CD4-positive, alpha-beta T cell (primary cell): ENCODE measurements at places on chromosomes 11 and 22.

- no peak for DNase-seq
Measured at GRCh38 chr11:45264839-45265515, 21.2 kb downstream of the SYT13 start.

GRCh38 chr22:45314054-45314721 lies 4.5 kb downstream of the FAM118A start:
- no peak for DNase-seq

GRCh38 chr11:34395916-34396550 lies 38.2 kb upstream of the ABTB2 start:
- DNase-seq = no peak

GRCh38 chr22:36741204-36741793 lies 34.6 kb downstream of the IFT27 start:
- DNase-seq = no peak

DNA sequence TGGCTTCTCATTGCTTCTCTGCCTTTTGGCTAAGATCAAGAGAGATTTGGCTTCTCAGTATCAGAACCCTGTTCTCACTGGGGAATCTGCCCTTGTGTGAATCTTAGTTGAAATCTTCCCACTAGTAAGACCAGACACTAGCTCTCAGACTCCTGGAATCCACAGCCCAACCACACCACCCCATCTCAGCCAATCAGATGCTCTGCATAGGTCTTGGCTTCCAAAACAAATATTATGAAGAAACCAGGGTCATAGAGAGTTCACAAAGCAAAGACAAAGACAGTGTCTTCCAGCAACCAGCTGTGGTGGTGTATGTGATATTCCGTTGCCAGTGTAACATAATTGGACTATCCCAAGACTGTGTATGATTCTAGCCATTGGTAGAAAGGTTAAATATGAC lies 5.4 kb downstream of the OR8B12 start:
- no peak for DNase-seq

DNA sequence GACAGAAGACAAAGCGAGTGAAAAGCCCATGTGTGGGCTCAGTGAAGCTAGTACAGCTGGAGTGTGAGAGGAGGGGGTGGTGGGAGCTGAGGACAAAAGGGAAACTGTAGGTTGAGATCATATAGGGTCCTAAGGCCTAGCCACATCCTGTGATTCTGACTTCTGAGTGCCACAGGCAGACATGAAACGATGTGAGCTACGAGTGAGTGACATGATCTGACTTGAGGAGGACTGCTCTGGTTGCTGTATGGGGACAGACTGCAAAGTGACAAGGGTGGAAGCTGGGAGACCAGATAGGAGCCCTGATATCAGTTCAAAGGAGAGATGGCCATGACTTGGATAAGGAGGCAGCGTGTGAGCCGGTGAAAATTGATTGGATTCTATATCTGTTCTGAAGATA lies 85.4 kb downstream of the MICAL2 start:
- peak; percentile 32 for DNase-seq

DNA sequence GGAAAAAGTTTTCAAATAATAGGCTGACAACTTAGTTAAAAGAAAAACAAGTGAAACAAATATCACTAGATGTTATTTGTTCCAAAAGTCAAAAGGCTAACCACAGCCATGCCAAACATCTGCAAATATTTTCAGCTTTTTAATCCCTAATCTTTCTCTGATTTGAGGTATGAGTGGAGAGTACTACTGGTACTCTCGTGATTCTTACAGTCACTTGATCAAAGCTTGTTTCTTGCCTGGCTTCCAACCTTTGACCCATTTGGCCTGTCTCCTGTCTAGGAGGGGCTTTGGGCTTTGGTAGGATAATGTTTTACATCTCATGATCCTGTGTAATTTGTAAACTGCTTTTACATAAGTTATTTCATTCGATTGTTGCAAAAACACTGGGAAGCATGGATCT lies 301.8 kb upstream of the SORL1-AS1 start:
- no peak for DNase-seq

DNA sequence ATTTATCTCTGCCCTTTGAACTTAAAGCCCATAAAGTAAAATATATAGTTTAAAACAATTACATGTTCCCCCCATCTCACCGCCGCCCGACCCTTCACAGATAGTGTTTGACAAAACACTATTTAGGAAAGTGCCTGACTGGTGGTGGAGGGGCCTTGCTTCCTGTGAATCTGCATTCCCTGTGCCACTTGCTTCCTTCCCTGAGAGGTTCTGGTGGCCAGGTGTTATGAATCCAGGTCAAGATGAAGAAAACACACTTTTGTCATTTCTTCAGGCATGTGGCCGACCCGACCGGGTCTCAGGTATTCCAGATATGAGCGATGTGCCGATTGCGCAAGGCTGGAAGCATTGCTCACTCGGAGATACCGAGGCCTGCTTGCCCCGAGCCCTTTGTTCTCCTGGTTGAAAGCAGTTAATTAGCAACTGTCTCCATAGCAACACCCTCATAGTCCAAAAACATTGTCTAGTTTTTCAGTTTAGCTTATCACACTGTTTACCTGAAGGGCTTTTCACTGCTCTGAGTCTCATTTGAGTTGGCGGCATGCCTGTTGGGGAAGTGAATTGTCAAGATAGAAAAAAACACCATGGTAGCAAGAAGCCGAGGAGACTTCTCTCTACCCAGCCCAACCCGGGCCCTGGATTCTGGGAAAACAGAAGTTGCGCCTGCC lies 128.3 kb downstream of the TEAD1 start:
- no peak for DNase-seq

GRCh38 chr22:33741025-33741424 lies 179.3 kb downstream of the LARGE1 start:
- DNase-seq = no peak

GRCh38 chr11:6127881-6128280 lies 20.4 kb downstream of the OR56B4 start:
- DNase-seq = no peak

GRCh38 chr11:975827-976226 lies 50.2 kb downstream of the AP2A2 start:
- no peak for DNase-seq

DNA sequence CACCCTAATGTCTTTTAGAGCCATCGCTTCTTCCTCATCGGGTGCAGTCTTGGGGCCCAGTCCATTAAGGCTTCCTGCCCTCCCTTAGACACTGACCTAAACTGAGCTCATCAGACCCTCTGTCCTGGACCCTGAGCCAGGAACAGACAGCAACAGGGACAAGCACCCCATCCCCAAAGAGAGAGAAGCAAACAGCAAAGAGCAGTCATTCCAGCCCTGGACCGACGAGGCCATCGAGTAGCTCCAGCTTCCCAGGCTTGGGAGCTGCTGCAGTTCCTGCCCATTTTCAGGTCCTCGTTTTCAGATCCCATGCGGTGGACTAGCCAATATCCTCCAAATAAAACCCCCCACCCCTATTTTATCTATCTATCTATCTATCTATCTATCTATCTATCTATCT lies 25.8 kb upstream of the CACNG2 start:
- no peak for DNase-seq

DNA sequence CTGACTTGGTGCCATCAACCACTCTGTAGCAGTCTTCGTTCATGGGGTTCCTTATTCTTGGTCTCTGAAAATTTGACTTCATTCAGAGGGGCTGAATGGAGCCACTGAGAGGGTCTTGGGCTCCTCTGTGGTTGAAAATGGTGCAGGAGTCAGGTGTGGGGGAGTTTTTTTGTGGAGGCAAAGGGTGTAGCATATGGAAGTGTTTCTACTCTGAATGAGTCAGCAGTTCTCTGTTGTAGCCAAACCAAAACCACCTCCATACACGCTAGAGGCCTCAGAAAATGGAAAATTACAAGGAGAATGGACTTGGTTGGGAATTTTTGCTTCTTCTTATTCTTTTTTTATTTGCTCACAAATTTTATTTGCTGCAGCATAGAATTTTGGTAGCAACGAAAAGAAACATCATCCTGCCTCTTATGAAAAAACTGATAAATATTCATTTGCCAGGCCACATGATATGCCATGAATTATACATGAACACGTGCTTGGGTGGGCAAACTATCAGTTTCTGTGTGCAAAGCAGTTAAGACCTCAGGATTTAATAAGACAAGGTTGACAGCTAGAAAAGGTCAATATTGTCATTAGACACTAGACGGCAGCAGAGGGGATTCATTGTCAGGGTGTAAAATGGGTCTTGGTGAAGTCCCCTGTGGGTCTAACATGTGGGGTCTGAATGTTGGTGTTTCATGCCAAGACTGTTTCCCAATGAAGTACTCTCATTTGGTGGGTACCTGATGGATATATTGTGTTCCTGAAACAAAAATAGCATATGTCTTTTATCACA lies 111.7 kb downstream of the MYO18B start:
- DNase-seq = no peak

DNA sequence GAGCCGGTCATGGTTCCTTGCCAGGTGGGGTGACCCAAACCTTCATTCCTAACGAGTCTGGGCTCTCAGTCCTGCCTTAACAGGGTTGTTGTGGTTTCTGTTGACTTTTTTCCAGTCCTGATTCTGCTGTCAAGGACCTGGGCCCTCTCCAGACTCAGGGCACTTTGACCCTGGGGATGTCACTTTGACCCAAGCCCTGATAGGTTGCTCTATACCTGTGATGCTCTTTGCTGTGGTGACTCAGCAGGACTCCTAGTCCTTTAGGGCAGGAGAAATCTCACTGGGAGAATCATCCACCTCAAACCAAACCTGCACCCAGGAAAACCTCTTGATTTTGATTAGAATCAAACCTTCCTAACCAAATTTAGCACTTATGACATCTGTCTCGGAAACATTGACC lies 20.5 kb upstream of the MPPED1 start:
- no peak for DNase-seq

- DNase-seq = no peak
Measured at GRCh38 chr11:64924910-64925284, 408 bp downstream of the PPP2R5B start.

GRCh38 chr11:131481303-131481702 lies 110.9 kb downstream of the NTM start:
- no peak for DNase-seq
